ENCODE measurements at places on chromosomes 3 and 15.

GRCh38 chr15:43190178-43190577 lies 5.0 kb downstream of the CCNDBP1 start:
- DNase-seq: peak; percentile 60

- DNase-seq: no peak
Measured at GRCh38 chr3:13016721-13017255, 56.4 kb downstream of the IQSEC1 start.

- no peak for DNase-seq
Measured at GRCh38 chr15:31265090-31265870, 61.4 kb upstream of the KLF13 start.

DNA sequence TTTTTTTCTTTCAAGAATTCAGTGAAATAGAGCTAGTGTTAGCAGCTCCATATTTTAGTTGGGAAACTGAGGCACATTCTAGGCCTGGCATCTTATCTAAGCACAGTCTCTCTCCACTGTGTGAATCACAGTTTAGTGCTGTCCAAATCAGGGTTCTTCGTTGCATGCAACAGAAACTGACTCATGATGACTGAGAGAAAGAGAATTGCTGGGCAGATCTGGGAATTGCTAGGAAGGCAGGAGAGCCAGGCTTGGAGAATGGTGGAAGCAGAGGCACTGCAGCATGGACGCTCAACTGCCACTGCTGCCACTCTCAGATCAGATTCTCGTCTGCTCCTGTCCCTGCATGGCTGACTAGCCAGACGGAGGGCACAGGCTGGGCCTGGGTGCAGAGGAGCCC lies 40.7 kb upstream of the CHST2 start:
- peak; percentile 60 for DNase-seq

- DNase-seq: peak; percentile 52
Measured at GRCh38 chr3:65978116-65978515, 60.6 kb downstream of the MAGI1 start.

- DNase-seq: peak; percentile 21
Measured at GRCh38 chr15:60006203-60006862, 2.2 kb downstream of the FOXB1 start.

DNA sequence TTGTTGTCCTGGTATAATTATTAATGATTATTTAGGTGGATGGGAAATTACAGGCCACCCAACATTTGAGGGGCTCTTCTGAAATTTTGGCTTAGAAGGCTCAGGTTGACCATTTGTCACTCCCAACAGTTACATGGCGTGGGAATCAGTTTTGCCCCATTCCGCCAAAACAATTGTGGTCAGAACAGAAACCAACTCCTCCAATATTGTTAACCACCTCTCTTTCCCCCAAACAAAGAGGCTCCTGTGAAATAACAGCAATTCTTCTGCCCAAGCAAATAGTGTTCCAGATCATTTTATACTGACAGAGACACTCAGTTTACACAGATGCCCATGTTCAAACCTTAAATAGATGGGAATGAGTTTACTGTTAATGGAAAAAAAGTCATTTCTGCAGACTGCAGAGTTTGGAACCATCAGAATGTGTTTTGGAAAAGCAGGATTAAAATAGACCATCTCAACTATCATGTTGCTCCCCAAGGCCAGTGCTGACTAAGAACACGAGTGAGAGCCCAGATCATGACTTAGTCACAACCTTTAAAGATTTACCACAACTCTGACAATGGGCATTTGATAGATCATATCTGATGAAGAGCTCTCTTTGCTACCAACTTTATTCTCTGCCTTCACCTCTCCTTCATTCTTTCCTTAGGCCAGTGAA lies 102.1 kb downstream of the DUT start:
- DNase-seq: peak; percentile 67

DNA sequence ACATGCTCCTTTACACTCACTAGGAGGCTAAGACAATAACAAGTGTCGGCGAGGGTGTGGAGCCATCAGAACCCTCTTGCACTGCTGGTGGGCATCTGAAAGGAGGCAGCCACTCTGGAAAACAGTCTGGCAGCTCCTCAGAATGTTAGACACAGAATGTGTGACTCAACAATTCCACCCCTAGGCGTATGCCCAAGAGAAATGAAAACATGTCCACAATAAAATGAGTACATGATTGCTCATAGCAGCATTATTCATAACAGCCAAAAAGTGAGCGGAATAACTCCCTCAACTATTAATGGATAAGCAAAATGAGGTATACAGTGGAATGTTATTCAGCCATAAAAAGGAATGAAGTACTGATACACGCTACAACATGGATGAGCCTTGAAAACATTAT lies 57.8 kb downstream of the WNT7A start:
- DNase-seq: peak; percentile 2

Measured in fibroblast of the aortic adventitia (primary cell).